ENCODE measurements at places on chromosomes 13 and 19.

GRCh38 chr19:39401549-39402345 lies 4.9 kb upstream of the ZFP36 start:
- no peak for DNase-seq

GRCh38 chr13:112330479-112331381 lies 45.4 kb upstream of the SPACA7 start:
- peak; percentile 70 for DNase-seq

- no peak for DNase-seq
Measured at GRCh38 chr19:4149518-4150288, 3.7 kb upstream of the CREB3L3 start.

DNA sequence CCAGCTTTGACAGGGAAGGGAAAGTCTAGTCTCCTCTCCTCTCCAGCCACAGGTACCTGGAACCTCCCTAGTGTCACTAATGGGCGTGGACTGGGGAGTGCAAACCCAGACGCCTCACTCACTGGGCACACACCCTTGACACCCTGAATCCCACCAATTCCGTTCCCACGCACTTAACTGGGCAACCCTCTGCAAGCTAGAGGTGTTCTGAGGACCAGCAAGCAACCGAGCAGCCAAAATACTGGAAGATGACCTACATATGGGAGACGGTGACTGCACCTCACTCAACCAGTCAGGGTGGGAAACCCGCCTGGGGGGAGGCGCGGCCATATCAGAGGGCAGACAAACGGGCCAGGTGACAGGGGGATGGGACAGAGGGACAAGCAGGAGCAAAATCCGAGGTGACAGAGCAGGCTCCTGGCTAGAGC lies 991 bp downstream of the ABHD17A start:
- DNase-seq, result no peak

GRCh38 chr13:40600149-40600751 lies 66.2 kb downstream of the FOXO1 start:
- DNase-seq, result no peak

- DNase-seq, result no peak
Measured at GRCh38 chr13:35729926-35730627, 253.6 kb upstream of the MAB21L1 start.

DNA sequence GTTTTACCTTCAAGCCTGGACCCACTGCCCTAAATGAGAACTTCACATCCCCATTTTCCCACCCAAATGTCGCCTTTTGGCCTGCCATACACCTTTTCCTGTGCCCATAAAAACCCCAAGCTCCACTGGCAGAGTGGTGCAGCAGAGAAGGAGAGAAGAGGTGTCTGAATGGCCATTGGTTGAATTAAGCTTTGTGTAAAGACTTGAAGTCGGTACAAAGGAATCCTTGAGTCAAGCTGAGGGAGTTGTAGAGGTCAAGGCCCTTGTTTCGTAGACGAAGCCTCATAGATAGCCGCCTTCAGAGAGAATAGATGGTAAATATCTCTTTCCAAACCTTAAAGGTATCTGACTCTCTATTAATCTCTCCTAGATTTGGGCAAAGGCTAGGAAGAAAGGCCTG lies 1479.2 kb upstream of the PRR20A start:
- DNase-seq, result no peak

DNA sequence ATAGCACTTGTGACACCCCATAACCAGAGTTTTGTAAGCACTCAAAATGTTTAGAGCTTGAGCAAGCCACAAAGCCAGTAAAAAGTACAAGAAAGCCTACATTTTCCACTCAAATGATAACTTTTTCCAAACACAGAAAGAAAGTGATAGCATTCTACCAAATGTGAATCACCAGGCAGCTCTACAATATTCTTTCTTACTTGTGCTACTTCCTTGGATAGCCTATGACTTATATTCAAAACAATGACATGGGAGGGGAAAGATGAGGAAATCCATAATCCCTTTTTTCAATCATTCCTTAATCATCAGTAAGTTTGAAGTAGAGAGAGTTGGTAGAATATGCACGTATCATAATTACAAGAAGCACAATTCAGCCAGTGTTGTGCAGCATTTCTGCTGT lies 650.8 kb upstream of the PCDH9 start:
- no peak for DNase-seq

DNA sequence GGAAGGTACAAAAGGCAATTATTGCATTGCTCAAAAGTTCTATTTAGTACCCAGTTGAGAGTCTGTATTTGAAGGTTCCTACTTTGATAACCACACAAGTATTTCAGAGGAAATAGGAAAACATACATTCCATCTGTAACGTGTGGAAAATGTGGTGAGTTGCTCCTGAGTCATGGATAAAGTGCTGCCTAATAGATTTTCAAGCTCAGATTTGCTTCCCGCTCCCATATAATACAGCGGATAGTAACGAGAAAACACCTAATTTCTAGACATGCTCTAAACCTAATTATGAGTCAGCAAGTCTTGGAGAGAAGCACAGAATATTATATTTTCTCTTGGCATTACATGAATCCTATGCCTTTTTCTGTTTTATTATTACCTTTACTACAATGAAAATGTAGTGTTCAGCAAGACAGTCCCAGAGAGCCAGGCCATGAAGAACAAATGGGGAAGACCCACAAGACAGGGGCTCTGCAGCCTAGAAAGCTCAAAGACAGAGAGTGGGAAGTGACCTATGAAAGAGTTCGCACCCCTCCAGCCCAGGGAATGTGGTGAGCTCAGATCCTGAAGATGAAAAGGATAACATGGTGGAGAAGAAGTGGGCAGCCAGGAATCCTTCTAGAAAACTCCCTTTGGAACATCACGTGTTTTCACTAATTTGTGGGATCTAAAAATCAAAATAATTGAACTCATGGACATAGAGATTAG lies 116.1 kb downstream of the STARD13 start:
- DNase-seq, result no peak

- DNase-seq, result peak; percentile 46
Measured at GRCh38 chr19:38736413-38737280, 7.6 kb downstream of the CAPN12 start.

GRCh38 chr13:64531400-64531799 lies 2698.7 kb downstream of the PCDH9 start:
- no peak for DNase-seq

GRCh38 chr13:24661713-24662112 lies 18.5 kb upstream of the ATP12A start:
- DNase-seq, result no peak
